ENCODE measurements at places on chromosomes 11 and 22. TPM values are rescaled to one million over a fixed set of nuclear protein-coding genes. Genes with fewer than 3 reads are reported as not detected.
A peak's percentile ranks its signal among the peaks of the same experiment; 100 is the strongest.

Gene KCNQ1OT1
- polyA plus RNA-seq = 1.0 TPM

DNA sequence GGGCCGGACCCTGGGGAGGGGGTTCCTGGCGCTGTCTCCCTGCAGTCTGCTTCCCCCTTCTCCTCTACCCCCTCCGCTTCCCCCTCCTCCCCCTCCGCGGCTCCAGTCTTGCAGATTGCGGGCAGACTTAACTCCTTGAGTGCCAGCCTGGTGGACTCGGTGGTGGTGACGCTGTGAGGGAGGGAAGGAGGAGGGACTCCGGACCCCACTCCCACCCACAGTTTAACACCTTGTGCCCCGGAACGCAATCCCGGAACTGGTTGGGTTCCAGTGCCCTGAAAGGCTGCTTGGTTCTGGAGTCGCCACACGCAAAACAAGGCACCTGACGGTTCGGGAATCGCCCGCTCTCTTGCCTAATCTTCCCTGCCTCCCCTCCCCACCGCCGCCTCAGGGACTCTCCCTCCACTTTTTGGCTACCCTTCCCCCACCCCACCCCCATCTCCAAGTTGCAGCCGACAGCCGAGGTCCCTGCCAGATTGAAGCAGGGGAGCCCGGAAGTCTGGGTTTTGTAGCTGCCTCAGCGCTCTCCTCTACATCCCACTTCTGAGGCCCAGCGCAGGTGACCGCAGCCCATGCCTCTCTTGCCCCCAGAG lies 3.9 kb upstream of the BCL9L start:
- DNase-seq = peak; percentile 99

GRCh38 chr11:75560644-75561043 lies 1.4 kb upstream of the SERPINH1 start:
- DNase-seq = no peak

DNA sequence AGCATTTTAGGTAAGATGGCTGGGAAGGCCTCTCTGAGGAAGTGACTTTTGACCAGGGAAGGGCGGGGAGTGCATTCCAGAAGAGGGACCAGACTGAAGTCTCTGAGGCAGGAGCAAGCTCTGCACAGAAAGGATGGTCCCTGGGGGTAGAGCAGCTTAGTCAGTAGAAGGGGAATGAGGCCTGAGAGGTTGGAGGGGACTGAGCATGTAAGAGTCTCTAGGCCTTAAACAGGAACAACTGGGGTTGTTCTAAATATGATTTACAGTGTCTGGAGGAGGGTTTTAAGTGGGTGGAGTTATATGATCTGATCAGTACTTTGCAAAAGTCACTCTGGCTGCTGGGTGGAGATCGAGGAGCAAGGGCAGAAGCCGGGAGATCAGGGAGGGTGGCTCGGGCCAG lies 31.7 kb upstream of the TEF start:
- no peak for DNase-seq

DNA sequence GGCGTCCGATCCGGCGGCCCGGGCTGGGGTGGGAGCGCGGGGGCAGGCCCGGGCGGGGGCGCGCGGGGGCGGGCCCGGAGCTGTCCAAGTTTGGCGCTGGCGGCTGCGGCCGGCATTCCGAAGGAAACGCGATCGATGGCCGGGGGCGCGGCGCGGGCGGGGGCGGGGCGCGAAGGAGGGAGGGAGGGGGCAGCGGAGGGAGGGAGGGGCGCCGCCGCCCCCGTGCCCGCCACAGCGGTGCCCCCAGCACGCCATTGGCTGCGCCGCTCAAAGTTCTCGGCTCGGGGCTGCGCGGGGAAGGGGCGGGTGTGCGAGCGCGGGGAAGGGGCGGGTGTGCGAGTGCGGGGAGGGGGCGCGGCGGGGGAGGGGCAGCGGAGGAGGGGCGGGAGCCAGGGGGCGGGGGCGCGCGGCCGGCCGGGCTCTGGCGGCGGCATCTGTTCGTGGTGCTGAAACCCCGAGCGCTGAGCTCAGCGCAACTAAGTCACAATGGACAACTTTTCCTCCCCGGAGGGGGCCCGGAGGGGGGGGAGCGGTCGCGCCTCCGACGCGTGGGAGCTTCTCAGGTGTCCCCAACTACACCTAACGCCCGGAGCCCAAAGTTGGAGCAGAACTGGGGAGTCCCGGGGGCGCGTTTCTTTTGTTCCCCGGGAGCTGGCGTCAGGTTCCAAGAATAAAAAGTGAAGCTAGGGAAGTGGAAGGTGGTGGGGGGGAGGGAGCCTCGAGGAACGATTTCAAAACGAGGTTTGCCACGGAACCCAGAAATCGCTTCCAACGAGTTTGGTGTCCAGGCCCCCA lies 2.2 kb downstream of the PHF21B start:
- peak; percentile 74 for DNase-seq

DNA sequence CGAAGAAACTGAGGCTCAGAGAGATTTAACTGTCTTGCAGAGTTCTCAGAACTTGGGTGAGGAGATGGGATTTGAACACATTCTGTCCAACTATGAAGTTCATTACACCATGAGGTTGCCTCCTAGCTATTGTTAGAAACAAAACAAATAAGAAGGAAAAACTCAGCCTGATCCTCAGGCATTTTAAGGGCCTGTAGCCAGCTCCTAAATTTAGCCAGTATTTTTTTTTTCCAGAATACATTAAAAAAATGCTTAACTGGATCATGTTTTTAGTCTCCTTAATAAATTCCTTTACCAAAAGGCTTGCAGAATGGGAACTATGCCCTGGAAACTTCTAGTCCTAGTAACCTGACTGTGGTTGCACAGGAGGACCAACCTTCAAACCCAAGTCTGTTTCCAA lies 212.0 kb downstream of the CSNK2A3 start:
- peak; percentile 85 for DNase-seq

- no peak for DNase-seq
These were observed 250.9 kb upstream of the NARS2 start for GRCh38 chr11:78825591-78826020.

- DNase-seq = peak; percentile 52
These were observed 711 bp downstream of the FDX1 start for GRCh38 chr11:110430267-110431050.

All from muscle of leg (tissue), 16 donors.